ENCODE measurements at places on chromosomes 6 and 20.

DNA sequence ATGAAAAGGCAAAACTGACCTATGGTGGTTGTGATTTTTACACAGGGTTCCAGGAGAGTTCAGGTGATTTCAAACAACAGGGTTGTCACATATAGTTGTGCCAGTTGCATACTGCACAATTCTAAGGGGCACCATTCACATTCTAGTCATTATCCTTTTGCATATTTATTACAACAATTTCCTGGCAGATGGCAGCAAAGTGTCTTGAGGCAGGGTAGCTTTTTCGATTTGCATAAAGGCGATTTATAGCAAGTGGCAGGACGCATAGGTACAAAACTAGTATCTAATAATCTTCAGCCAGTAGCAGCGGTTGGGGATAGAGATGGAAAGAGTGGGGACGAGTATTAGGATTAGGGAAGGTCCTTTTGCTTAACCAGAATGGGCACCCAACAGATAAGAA, 46.5 kb upstream of the TRAF3IP2 start:
- no peak for DNase-seq

GRCh38 chr6:41678511-41679084, 40.3 kb downstream of the MDFI start:
- no peak for DNase-seq

DNA sequence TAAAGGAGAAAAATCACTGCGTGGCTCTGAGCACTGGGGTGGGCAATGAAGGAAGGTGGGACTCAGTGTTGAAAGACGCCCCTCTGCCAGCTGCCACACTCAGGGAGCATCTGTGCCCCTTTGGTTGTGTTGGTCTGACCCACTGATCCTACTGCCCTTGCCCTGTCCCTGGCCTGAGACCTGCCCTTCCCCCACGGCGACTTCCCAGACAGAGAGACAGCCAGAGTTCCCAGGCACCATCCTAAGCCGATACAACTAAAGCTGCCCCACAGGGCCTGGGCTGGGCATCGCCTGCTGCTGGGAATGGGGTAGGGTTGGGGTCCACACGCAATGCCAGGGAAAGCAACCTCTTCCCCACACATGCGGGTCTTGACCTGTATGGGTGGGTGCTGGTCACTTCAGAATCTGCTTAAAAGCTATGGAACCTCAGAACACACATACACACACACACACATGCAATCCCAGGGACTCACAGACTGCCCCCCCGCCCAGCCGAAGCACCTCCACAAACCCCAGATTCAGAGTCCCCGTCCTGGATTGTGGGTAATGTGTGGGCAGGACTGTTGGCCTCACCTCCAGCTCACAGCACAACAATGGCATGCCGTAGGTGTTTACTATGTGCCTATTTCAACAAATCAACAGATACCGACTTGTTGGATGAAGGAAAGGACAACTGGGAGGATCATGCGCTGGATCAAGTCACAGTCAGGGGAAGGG, 10.9 kb upstream of the SPDEF start:
- no peak for DNase-seq

- no peak for DNase-seq
Measured at GRCh38 chr6:71592643-71593042, 293.7 kb upstream of the RIMS1 start.

DNA sequence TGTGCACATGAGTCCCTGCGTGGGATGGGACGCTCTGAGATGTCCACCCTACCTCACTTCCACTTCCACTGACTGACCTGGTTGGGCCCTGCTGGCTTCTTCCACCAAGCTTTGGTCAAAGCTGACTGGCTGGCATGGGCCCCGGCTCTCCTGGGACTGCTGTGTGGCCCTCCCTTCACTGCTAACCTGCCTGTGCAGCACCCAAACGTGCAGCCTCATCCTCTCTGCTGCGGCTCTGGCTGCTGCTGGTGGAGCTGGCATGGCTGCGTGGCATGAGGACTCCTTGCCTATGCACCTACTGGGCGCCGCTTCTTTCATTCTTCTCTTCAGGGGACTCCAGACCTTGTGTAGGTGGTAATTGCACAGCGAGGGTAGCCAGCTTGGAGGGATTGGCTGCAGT, 18.7 kb upstream of the IP6K3 start:
- no peak for DNase-seq

DNA sequence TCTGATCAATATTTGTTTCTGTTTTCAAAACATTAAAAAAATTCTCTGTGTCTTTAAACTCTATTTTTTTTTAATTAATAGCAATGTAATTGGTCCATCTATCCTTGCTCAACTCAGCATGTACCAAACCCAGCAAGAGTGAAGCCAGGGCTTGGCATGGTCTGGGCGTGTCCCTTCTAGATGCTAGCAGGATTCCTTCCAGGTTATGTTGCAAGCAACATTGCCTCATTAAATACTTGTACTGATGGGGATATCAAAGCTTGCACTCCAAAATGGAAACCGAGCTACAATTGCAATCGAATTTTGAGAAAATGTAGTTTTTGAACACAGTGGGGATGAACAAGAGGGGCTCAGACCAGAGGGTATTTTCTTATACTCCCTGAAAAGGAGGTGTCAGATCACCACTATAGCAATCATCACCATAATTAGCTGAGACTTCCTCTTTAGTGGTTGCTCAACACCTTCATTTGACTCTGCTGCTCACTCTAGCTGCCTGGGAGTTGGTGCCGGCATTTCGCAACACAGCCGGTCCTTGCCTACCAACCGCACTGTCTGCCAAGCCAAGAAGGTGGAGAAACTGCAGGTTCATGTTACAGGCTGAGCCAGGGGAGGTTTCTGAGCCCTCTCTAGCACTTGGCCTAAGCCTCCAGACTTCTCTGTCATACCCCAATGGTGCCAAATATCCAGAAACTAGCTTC, 67.8 kb upstream of the RALGAPA2 start:
- peak; percentile 14 for DNase-seq

- no peak for DNase-seq
Measured at GRCh38 chr6:168711666-168712300, 270.8 kb downstream of the SMOC2 start.

GRCh38 chr20:3686867-3687321, 5.1 kb upstream of the ADAM33 start:
- no peak for DNase-seq

Data from CD4-positive, alpha-beta T cell treated with Interferon alpha-2 for 1 hour (primary cell).